ENCODE measurements at places on chromosomes 13 and 19. TPM values are rescaled to one million over a fixed set of nuclear protein-coding genes. Genes with fewer than 3 reads are reported as not detected.

Gene TPP2
- total RNA-seq: 29.3 TPM

Gene LILRB3
- total RNA-seq: 2.1 TPM

GRCh38 chr13:44013758-44014291 lies 134.1 kb downstream of the LACC1 start:
- H3K27ac ChIP-seq: no peak overlapping the region
- H3K36me3 ChIP-seq: no peaks in the 10 kb centered on the region
- DNase-seq: no peak
- no peak overlapping the region for H3K4me3 ChIP-seq
- peaks cover 4% of the 10 kb centered on the region for H3K4me1 ChIP-seq

- no peak overlapping the region for H3K4me3 ChIP-seq
- no peak overlapping the region for H3K27ac ChIP-seq
- no peaks in the 10 kb centered on the region for H3K4me1 ChIP-seq
- DNase-seq: no peak
- H3K27me3 ChIP-seq: no peaks in the 10 kb centered on the region
- no peaks in the 10 kb centered on the region for H3K36me3 ChIP-seq
Observed at GRCh38 chr13:80717776-80718175, 376.9 kb upstream of the SPRY2 start.

- H3K4me1 ChIP-seq: no peaks in the 10 kb centered on the region
- H3K27ac ChIP-seq: no peak overlapping the region
- no peak overlapping the region for H3K4me3 ChIP-seq
- H3K36me3 ChIP-seq: no peaks in the 10 kb centered on the region
- DNase-seq: no peak
Observed at GRCh38 chr13:37481885-37482227, 116.7 kb downstream of the POSTN start.

Measured in body of pancreas (tissue), 4 donors.